ENCODE measurements at places on chromosomes 11 and 22.

GRCh38 chr11:119109843-119110242 lies 2.7 kb downstream of the C2CD2L start:
- no peak for DNase-seq

DNA sequence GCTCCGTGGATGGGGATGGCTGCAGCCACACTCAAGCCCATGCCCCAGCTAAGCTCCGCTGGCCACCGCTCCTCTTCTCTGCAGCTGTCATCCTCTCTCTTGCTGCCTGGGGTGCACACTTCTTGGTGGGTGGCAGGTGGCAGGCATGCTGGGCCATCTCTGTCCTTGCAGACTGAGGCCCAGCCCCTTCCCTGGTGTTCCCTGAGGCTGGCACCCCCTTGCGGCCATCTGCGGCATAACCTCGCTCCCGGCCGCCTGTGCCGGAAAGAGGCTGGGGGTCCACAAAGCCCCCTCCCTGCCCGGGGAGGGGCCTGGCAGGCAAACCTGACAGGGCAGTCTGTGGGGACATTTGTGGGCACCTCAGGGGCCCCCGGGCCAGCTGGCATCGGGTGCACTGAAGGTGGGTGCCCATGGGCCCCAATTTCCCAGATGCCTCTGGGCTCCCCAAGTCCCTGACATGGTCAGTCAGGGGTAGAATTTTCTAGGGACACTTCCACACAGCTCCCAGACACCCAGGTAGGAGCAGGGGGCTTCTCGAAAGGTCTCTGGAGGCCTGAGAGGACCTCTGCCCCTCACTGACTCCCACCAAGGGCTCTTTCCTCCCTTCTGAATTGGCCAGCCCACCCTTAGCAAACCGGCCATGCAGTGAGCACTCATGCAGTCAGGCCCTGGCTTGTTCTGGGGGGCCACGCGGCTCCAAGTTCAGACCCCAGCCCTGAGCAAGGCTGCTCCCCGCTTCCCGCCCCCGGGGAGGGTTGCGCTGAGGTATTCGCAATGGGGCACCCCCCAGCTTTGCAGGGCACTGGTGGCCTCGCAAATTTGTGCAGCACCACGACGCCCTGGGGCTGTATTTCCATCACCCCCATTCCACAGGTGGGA lies 23.5 kb upstream of the TH start:
- peak; percentile 71 for DNase-seq

DNA sequence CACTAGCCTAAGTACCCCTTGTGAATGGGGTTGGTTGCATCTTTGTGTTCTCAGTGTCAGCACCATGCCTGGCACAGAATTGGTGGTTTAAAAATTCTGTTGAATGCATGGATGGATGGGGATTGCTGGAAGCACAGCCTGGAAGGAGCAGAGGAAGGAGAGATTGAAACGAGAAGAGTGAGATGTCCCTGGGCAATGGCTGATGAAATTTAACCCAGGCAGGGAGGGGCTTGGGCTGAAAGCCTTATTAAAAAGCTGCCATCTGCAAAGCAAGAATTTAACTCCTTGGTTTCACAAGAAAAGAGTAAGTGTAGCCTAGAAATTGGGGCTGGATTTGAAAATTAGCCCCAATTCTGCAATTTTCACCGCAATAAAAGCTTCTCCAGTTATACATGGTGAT lies 126.7 kb downstream of the TEAD1 start:
- no peak for DNase-seq

GRCh38 chr11:131481303-131481702 lies 110.9 kb downstream of the NTM start:
- no peak for DNase-seq

GRCh38 chr22:26234296-26234695 lies 65.0 kb downstream of the SEZ6L start:
- no peak for DNase-seq

- DNase-seq: peak; percentile 79
Measured at GRCh38 chr22:46122511-46122971, 27.8 kb upstream of the PPARA start.

DNA sequence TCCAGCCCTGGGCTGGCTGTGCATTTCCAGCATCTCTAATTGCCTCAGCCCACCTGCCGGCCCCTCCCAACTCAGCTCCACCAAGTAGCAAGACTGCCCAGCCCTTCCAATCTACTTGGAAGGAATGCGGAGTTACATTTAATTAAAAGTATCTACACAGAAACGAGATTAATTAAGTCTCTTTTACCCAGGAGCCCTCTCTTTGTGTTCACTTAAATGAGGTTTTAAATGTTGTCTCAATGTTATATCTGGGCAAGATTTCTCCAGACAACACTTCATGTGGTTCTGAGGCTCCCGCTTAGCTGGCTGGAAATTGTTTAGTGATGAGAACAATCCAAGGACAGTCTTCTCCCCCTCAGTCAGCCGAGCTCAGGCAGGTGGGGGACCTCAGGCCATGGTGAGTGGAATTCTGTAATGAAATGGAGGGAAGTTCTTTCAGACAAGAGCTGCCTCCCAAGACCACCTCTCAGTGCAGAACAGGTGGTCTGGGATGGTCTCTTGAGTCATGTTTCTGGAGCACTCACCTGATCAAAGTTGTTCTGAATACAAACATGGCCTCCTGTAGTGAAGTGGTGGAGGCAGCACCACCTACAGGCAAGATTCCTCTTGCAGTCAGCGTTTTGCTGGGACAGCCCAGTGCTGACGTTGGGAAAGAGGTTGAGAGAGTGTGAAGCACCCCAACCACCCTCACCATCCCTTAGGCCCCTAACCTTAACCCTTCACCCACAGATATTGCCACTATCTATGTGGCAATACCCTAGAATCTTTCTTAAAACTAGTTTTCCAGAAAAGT lies 371.6 kb downstream of the CADM1 start:
- DNase-seq: no peak
